Left cardiac atrium (tissue), 4 donors: ENCODE measurements at places on chromosomes 4 and X.

GRCh38 chr4:82842593-82842992 is 44.0 kb upstream of the SCD5 start:
- no peak for DNase-seq

DNA sequence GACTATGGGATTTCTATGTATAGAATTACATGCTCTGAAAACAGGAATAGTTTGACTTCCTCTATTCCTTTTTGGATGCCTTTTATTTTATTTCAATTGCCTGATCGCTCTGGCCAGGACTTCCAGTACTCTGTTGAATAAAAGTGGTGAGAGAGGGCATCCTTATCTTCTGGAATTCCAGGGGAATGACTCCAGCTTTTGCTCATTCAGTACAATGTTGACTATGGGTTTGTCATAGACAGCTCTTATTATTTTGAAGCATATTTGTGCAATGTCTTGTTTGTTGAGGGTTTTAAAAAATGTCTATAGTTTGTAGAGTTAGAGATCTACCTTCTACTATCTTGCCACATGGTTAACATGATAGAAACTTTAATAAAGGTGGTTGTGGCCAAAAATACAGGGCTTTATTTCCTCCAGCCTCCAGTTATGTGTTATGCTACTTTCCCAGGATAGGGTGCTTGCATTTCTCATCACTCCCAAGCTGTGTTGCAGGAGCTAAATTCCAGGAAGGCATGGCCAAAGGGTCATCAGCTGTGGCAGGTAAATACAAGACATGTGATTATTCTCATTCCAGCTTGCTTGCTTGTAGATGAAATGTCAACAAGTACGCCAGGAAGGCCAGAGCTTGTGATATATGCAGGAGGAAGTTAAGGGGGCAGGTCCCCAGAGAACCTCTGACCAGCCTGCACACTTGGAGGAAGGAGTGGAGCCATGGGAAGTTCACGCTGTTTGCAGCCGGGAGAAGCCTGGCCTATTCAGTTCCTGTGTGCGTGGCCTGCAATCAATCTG is 142.4 kb upstream of the CPXCR1 start:
- no peak for DNase-seq

DNA sequence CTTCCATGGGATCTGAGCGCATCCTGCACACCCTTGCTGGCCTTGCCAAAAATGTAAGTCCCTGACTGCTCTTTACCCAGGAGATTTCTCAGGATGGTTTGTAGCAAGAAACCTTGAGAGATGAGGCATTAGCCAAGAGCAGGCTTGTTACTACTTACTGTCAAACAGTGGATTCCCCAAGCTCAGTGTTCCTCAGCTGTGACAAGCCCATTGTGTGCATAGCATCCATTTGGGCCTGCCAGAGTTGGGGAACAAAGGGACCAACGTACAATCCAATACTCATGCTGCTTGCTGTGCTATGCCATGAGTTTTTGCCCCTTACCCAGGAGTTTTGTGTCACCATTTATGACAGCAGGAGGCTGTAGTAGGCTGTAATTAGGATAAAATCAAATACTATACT is 267.6 kb downstream of the TENM3 start:
- DNase-seq: no peak

DNA sequence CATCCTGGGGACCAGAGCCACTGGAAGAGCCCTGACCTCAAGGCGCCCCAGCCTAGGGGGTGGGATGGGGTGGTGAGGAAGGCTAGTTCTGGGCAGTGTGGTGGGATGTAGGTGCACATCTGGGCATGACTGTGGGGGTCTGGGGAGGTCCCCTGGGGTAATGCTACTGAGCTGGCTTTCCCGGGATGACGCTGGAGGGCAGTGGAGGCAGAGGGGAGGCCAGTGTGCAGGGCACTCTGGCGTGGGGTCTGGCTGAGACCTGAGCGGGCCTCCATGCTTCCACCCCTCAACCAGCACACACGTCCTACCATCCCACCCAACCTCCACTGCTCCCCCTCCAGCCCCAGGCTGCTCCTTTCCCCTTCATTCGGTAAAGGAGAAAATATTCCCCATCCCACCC is 4.8 kb upstream of the SH3BP2 start:
- DNase-seq: no peak

DNA sequence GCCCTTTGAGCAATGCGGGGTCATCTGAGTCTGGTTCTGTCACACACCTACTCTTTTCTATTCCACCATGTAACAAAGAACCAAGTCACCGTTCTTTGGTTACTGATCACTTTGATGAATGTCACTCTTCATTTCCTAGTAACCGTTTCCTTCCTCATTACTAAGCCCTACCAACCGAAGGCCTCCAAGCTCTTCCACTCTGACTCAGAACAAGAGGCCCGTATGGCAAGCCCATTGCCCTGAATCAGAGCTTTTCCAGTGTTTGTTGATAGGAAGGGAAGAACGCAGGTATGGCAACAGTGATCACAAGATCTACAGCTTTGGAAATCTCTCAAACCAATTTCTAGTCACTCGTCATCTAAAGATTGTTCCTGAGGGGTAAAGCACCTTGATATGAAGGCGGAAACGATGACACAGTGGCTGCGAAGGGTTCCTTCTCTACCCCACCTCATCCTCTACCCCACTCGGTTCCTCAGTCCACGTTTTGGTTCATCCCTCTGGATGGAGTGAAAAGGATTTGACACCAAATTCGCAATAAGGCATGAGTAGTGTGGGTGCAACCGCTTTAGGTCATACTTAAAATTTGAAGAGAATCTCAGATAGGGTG is 28.0 kb upstream of the CD40LG start:
- no peak for DNase-seq

- no peak for DNase-seq
Measured at GRCh38 chrX:63961964-63962363, 176.9 kb upstream of the ARHGEF9 start.

- no peak for DNase-seq
Measured at GRCh38 chr4:2436301-2436700, 17.5 kb downstream of the CFAP99 start.

- DNase-seq: no peak
Measured at GRCh38 chrX:104137496-104137895, 19.3 kb downstream of the SLC25A53 start.

- no peak for DNase-seq
Measured at GRCh38 chr4:99633772-99634171, 23.9 kb downstream of the C4orf54 start.

GRCh38 chr4:151553874-151554273 is 144.9 kb downstream of the FHIP1A start:
- no peak for DNase-seq

- no peak for DNase-seq
Measured at GRCh38 chr4:86388252-86388651, 28.4 kb upstream of the MAPK10 start.

DNA sequence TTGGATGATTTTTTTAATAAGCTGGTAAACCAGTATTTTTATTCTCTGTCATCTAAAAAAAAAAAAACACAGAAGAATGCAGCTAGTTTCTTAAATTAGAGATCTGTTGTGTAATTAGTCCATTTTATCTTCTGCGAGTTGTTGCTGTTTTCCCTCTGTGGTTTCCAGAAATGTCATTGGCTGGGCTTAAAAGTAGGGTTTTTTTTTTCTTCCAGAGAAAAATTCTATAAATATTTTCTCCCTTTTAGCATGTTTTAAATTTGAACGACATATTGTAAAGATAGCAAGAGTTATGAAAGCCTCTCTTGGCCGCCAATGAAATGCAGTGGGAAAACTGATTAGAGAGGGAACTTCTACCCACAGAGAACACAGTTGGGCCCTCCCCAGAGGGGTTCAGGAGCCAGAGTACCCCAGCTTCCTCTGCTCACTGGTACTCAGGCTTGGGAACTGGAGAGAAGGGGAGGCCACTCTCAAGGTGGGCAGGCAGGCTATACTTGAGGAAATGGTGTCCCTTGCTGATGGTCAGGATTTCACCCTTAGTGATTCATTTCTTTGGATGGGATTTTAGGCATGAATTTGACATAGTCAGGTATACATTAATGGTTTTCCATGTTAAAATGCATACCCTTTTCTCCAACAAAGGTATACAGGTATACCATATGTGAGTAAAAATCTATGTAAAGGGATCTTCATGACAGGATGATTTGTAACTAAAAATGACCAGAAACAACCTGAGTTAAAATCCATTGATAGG is 166.1 kb downstream of the BCOR start:
- DNase-seq: no peak

DNA sequence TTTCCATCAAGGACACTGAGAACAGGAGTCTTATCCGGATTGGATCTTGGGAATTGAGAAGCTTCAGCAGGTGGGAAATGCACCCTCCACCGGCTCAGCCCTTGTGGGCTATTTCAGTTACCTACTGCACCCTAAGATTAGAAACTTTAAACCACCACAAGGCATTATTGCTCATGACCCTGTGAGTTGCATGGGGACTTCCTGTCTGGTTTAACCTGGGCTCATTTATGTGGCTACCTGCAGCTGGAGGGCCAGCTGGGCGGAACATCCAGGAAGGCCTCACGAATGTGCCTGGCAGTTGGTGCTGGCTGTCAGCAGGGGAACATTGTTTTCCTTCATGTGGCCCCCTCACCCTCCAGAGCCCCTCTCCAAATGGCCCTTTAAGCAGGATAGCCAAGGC is 164.1 kb downstream of the DEFB131A start:
- no peak for DNase-seq

- no peak for DNase-seq
Measured at GRCh38 chrX:151030845-151031244, 47.7 kb downstream of the HMGB3 start.

GRCh38 chrX:108699368-108699767 is 37.0 kb downstream of the IRS4 start:
- DNase-seq: no peak

- DNase-seq: no peak
Measured at GRCh38 chrX:24243188-24243587, 70.7 kb downstream of the SUPT20HL2 start.

DNA sequence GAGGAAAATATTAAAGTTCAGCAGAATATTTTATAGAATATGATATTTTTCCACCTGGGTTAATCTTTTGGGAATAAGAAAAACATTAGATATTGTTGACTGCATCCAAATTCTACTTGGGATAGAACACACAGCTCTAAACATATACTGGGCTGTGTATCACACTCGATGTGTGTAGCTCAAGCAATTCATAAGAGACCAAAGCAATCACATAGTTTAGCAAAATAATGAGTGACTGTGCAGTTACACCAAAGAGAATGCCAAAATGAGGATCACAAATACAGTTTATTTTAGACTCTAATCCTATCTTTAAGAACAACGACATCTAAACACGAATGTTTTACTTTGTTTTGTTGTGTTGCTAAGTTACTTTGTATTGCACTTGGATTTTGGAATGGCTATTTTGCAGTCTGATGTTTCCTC is 101.2 kb downstream of the CBR4 start:
- no peak for DNase-seq

- no peak for DNase-seq
Measured at GRCh38 chr4:111501946-111502345, 643.3 kb upstream of the FAM241A start.

GRCh38 chrX:30568136-30568535 is 9.4 kb downstream of the TASL start:
- DNase-seq: no peak

GRCh38 chr4:27366104-27366823 is 505.6 kb downstream of the STIM2 start:
- no peak for DNase-seq

- no peak for DNase-seq
Measured at GRCh38 chr4:34972189-34972588, 1272.1 kb downstream of the ARAP2 start.

DNA sequence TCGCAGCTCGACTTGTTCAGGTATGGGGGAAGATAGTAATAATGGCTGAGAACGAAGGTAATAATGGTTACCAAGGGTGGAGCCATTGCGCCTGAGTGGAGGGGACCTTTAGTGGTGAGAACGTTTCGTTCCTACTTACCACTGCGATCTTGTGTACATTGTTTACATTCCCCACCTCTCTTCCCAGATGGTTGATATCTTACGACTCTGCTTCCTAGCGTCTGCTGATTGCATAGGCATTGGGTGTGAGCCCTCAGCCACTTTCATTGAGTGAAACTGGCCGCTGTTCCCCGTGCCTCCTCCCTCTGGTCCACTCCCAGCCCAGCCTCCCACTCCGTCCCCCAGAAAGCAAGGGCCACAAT is 850 bp downstream of the IGBP1 start:
- no peak for DNase-seq

DNA sequence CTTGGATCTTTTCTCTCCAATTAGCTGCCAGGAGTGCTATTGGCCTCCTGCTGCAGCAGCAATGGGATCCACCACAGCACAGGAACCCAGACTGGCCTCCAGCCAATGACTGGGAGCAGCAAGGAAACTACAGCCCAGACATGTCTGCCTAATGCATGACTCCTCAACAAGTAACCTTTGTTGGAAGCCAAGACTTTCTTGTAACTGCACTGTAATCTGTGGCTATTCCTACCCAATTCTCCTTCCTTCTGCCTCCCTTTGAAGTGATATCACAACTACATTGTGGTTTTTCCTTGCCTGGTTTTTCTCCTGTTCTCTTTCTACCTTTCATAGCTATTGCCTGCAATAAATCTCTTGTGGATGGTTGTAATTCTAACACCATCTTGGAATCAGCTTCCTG is 39.8 kb downstream of the SNCA start:
- no peak for DNase-seq

GRCh38 chr4:19580095-19580494 is 671.6 kb upstream of the SLIT2 start:
- DNase-seq: no peak

- DNase-seq: no peak
Measured at GRCh38 chr4:107600983-107601382, 119.1 kb downstream of the PAPSS1 start.

- DNase-seq: no peak
Measured at GRCh38 chr4:74377714-74378113, 12.8 kb downstream of the EREG start.

- DNase-seq: no peak
Measured at GRCh38 chrX:149643496-149643895, 11.9 kb upstream of the TMEM185A start.

DNA sequence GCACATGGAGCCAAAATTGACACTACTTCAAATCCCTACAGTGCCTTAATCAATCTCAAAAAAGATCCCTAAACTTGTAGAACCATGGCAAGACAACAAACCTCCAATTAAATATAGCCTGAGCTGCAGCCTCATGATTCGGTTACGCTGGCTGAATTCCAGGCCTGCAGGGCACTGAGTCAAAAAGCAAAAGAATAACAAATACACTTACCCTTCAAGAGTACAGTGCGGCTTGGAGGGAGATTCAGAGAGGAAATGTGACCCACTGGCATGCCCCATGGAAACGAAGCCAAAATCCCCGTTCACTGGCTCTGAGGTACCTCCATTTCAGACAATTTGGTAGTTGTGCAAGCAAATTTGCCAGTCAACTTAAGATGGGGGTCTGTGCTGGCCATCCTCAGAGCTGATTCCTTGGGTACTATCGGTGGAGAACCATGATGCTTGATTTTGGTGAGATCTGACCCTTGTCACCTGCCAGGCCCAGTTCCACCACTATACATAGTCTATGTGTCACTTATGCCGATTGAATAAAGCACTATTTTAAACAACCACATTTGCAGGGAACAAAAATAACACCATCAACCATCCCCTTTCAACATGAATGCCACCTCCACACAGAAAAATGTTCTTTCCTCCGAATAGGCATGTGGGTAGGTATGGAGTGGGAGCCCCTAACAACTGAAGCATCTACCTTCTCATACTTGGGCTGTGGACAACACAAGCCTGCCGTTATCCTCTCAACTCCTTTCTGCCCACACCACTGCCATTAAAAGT is 2.1 kb downstream of the C4orf54 start:
- DNase-seq: no peak
